Ascending aorta (tissue), 2 donors: ENCODE measurements at places on chromosomes 12 and 14. TPM values are rescaled to one million over a fixed set of nuclear protein-coding genes. Genes with fewer than 3 reads are reported as not detected.

ERP27 gene
- not detected for total RNA-seq

DNA sequence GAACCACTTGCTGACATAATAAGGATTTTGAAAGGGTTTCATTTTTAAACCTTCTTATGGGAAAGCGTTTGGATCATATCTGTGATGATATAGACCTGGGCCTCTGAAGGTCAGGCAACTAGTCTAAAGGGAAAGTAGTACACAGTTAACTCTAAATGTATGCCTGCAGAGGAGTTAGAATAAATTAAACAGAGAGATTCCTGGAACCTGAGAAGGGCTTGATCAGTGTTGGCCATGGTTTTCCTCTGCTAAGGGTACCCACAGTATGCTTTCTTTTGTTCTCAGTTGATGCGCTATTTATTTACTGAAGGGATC, 14.4 kb upstream of the POLR3B start:
- no peaks in the 10 kb centered on the region for H3K27me3 ChIP-seq
- no peak overlapping the region for H3K4me3 ChIP-seq
- H3K27ac ChIP-seq, result peak overlapping the region; percentile 60
- no peak for DNase-seq
- H3K4me1 ChIP-seq, result no peaks in the 10 kb centered on the region

DNA sequence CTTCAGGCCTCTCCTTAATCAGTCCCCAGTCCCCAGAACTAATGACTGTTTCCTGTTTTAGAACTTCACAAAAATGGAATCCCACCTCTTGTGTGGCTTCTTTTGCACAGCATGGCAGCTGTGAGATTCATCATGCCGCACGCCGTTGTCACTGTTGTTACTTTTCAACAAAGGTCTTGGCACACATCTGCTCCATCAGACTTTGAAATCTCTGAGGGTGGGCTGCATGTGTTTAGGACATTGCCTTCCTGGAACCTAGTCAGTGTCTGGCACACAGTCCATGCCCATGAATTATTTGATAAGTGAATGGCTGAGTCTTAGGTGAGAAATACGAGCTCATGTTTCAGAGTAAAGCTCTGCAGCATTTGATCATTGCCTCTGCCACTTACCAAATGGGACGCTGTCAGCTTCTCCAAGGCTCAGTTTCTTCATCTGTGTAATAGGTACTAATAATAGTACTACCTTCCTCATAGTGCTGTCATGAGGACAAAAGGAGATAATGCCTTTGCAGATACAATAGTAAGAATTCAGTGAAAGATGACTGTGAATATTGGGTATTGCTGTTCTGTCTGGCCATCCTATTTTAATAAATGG, 90.4 kb downstream of the SRRM4 start:
- no peaks in the 10 kb centered on the region for H3K36me3 ChIP-seq
- DNase-seq, result no peak
- no peak overlapping the region for H3K4me3 ChIP-seq

GRCh38 chr12:24723759-24724158, 225.1 kb downstream of the BCAT1 start:
- no peak for DNase-seq
- no peaks in the 10 kb centered on the region for H3K27me3 ChIP-seq
- no peaks in the 10 kb centered on the region for H3K36me3 ChIP-seq
- no peak overlapping the region for H3K27ac ChIP-seq

MYH6 gene
- total RNA-seq, result not detected

DNA sequence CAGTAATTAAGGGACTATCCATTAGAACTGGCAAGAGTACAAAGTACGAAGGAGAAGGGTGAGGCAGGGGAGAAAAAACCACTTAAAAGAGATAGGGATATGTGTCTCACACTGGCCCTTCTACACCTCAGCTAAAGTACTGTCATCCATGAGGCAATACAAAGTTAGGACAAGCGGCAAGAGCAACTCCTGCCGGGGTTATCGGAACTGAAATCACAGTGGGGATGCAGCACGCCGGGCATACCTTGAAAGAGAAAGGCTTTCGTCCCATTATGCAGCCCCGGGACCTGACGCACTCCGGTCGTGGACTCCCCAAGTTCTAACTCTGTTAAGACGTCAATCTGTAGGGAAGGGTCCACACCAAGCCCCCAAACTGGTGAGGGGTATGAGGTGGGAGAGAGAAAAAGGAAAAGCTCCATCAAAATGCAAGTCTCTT, 1.1 kb downstream of the NELL2 start:
- no peak for DNase-seq
- no peaks in the 10 kb centered on the region for H3K27me3 ChIP-seq
- H3K27ac ChIP-seq, result no peak overlapping the region
- no peaks in the 10 kb centered on the region for H3K4me1 ChIP-seq

KLRB1 gene
- total RNA-seq, result not detected

ZBTB42 gene
- total RNA-seq, result 23.5 TPM

GRCh38 chr12:107570721-107571120, 114.9 kb upstream of the PWP1 start:
- DNase-seq, result no peak
- H3K27ac ChIP-seq, result no peak overlapping the region
- H3K36me3 ChIP-seq, result no peaks in the 10 kb centered on the region

CELA1 gene
- total RNA-seq, result not detected

BCL11B gene
- 0.85 TPM for total RNA-seq

DNA sequence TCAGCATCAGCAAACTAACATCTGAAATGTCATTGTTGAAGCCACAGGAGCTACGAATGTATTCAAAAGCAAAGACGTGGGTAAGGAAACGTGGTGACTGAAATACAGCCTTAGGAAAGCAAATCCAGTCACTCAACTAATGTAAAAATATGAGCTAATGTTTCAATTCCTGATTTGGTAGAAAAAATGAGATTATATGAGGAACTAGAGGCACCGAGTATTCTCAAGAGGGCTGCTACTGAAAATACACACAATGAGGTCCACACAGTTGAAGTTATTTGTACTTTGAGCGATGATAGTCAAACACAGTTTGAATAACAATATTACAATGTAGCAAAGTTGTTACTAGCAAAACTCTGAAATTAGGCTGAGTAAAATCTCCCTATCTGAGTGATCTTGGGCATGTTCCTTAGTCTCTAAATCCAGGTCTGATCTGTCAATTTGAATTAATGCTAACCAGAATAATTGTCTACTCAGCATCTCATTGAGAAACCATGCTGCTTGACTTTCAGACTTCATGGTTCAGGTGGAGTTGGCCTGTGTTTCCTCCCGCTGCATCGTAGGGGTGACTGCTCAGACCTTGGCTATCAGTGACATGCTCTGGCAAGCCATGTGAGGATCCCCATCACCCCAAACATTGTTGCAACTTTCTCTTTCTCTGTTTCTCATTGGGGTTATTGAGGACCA, 467.1 kb upstream of the SOX5 start:
- H3K36me3 ChIP-seq, result no peaks in the 10 kb centered on the region
- no peaks in the 10 kb centered on the region for H3K27me3 ChIP-seq
- H3K27ac ChIP-seq, result no peak overlapping the region
- H3K4me1 ChIP-seq, result no peaks in the 10 kb centered on the region
- no peak for DNase-seq
